CD4-positive, alpha-beta T cell treated with Interferon gamma for 1 hour (primary cell): ENCODE measurements at places on chromosomes 7 and 10.

- DNase-seq = no peak
Observed at GRCh38 chr7:94067047-94067446, 62.9 kb upstream of the BET1 start.

DNA sequence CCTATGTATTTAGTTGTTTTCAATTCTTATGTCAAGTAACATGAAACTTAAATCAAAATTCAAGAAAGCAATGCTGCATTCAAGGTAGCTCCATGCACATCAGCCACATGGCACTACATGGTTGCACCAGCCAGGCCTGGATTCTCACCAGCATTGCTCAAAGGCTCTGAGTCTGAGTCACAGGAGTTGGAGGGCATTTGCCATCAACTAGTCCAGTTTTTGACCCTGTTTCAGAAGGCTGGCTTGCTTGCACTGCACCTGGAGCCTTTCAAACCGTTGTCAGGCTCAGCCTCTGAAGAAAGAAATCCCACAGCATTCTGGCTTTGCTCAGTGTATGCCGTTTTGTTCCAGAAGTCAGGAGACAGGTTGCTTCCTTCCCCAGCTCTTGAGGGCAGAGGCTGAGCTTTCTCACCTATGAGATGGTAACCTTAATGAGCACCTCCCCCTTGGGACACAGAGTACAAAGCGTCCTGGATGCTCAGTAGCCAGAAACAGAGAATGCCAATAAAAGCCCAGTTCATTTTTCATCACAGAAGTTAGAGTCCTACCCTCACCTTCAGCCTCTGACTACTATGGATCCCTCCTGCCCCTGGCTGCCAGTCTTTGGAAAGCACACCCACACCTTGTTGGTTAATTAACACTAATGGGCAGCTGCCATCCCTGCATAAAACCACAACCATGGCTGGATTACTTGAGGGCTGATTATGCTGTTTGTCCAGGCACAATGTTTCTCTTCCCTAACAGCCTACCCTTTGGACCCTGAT lies 288.4 kb upstream of the LRRTM3 start:
- DNase-seq = no peak

DNA sequence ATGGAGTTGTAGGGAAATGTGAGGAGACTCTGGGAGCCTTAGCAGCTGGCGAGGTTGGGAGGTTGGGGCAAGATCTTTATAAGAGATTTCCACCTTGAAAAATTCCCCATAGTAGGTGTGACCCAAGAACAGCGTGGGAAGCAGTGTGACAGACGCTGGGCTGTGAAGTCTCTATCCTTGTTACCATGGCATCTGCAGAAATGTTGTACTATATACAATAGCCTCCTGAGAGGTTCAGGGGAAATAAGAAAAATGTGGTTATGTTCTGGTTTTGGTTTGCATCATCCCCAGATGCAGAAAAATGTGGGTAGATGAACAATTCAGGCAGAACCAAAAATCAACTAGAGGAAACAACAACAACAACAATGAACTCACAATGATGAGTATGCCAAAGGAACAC lies 498.6 kb downstream of the SH2D4B start:
- no peak for DNase-seq

DNA sequence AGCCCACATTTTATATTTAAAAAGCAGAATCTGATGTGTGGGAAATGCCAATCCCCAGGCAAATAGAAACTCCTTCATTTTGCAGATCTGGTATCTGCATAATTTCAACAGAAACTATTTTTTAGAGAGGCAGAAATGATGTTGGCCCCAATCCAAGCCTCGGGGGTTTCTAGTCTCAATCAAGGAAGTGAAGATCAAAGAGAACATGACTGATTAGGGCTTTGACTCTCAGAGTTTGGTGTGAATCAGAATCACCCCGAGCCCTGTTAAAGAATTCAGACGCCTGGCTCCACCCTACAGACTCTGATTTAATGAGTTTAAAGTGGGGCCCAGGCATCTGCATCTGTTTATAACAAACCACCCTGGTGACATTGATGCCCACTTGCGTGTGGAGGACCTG lies 36.7 kb upstream of the UBE2H start:
- DNase-seq = no peak

- peak; percentile 31 for DNase-seq
Observed at GRCh38 chr7:139620676-139621344, 97.3 kb downstream of the CLEC2L start.

DNA sequence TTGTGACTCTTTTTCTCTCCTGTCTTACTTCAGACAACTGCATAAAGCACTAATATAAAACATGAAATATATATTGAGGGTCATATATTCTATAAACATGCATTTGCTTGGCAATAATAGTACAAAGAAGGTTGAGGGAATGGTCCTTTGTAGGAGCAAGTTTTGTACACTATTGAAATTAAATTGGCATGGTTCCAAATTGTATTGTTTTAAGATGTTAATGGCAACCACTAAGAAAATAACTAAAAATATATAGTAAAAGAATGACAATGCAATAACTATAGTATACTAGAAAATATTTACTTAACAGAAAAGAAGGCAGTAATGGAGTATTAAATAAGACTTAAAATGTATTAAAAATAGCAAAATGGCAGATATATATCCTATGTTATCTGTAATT lies 33.7 kb upstream of the KAT6B start:
- no peak for DNase-seq

DNA sequence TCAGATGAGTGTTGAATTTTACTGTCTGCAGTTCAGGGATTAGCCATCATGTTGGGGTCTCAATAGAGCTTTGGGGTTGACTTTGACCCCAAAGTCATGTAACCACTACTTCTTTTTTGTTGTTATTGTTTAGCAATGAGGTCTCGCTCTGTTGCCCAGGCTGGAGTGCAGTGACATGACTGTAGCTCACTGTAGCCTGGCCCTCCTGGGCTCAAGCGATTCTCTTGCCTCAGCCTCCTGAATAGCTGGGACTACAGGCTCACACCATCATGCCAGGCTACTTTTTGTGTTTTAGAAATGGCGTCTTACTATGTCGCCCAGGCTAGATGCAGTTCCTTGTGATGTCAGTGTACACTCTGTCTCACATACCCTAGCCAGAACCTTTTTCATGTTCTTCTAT lies 598.4 kb downstream of the LRMDA start:
- no peak for DNase-seq

- DNase-seq = no peak
Observed at GRCh38 chr7:91710881-91711280, 169.6 kb downstream of the MTERF1 start.

DNA sequence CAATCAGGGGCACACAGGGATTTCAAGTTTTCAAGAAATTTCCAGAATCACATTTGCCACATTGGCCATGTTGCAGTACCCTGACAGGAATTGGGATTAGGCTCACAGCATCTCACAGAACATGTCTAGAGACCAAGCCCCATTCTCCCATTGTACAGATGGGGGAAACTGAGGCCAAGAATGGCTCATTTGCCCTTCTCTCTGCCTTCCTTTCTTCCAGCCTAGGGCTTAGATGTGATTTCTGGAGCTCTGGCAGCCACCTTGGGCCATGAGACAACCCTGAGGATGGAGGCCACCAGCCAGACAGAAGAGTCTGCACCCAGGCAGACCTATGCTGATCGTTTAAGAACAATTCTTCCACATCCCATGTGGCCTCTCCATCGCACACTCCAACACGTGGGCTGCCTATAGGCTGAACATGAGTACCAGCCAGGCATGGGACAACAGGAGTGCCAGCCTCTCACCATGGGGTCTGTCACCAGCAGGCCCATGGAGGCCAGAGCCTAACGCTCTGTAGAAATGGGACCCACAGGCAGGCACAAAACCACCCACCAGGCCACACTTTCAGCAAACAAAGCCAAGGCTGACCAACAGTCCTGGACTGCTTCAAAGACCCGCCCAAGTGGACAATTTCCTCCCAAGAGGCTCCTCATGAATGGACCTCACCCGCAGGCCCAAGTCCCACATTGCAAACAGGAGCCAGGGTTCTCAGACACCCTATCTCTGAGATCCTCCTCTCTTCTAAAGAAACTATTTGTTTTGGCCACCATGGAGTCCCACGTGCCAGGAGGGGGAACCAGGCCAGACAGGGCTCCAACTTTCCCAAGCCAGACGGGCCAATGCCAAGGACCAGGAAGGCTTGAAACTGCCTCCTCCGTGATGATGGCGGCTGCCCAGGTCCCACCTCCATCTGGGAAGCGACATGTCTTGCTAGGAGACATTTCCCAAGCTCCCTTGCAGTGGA lies 20.7 kb downstream of the PDGFA start:
- no peak for DNase-seq

DNA sequence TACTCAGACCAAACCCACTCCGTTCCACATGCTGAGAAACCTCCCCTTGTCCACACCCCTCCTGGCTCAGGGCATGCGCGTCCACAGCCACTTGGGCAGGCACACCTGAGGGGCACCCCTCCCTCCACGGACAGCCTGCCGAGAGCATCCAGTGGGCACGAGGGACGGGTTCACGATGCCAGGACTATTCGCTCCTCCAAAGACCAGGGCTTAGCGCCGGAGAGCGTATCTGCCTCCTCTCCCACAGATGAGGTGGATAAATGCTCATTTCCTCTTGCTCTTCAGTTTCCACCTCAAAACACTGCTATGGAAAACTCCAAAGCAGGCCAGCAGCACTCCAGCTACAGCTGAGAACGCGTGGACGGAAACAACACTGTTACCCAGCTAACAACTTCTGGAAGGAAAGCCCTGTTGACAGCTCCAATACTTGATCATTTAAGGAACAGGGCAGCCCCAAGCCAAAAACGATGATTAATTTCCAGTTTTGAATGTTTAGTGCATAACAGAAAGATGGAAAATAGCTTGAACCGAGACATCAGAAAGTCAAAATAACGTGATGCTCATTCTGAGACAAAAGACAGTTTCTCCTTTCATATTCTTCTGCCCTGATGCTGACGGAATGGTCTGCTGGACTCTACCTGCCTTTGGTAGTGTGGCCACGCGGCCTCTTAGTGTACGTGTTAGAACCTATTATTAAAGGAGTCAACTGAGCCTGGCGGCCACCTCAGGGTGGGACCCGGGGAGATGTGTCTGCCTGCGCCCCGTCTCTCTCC lies 204.7 kb downstream of the DNAJB6 start:
- no peak for DNase-seq

DNA sequence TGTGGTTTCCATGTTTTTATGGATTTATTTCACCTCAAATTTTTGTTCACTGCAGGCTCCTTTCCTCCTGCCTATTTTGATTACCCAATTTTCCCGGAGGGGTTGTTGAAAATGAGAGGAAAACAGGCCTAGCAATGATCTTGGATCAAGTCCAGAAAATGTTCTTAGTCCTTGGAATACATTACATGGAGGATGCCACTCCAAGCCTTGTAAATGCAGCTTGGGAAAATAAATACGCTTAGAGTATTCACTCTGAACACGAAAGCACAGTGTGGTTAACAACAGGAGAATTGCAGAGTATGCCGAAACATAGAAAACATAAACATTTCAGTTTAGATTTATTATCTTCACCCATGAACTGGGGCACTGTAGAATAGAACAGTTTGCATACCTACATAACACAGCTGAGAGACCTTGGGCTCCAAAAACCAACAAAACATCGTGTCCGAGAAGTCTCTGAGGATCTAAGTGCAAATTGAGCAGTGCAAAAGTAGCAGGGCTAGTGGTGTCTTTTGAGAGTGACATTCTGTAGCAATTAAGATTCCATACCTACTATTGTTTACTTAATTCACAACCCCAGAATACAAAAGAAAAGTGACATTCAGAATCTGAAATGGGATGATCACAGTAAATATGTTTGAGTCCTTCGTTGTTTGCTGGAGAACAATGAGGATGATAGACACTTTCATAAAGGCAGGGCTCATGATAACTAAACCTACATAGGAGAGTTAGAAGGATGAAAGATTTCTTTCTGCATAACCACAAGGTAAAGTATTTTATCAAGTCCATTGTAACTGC lies 7.6 kb upstream of the CD36 start:
- DNase-seq = no peak

DNA sequence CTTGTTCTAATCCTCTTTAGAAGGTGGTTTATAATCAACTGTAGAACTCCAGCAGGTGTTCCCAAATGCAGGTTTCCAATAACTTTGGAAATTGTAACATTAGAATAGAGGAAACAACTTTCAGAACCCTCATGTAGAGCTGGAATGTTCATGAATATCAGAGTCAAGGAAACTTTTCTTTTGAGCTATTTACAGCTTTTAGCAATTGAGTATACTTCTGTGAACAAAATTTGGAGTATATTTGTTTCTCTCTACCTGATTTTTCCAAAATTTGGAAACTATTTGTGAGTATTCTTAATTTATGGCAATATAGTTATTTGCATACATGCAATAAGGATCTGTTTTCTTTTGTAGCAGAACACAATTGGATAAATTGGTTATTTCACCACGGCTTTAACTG lies 2.8 kb upstream of the CFAP43 start:
- DNase-seq = no peak

DNA sequence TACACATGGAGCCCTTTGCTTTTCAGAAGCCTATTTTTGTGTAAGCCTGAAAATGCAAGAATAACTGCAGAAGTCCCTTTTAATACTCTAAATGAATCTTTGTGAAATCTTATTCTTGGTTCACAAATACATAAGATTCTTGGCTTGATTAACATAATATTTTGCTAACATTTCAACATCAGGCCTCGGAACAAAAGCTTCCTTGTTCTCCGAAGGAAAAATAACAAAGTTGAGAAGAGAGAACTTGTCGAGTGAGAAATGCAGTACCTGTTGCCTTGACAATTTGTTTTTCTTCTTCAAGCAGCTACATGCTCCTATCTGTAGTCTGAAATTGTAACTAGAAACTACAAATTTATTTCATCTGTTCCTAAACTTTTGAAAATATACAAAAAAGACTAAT lies 8.5 kb downstream of the NT5C2 start:
- no peak for DNase-seq

DNA sequence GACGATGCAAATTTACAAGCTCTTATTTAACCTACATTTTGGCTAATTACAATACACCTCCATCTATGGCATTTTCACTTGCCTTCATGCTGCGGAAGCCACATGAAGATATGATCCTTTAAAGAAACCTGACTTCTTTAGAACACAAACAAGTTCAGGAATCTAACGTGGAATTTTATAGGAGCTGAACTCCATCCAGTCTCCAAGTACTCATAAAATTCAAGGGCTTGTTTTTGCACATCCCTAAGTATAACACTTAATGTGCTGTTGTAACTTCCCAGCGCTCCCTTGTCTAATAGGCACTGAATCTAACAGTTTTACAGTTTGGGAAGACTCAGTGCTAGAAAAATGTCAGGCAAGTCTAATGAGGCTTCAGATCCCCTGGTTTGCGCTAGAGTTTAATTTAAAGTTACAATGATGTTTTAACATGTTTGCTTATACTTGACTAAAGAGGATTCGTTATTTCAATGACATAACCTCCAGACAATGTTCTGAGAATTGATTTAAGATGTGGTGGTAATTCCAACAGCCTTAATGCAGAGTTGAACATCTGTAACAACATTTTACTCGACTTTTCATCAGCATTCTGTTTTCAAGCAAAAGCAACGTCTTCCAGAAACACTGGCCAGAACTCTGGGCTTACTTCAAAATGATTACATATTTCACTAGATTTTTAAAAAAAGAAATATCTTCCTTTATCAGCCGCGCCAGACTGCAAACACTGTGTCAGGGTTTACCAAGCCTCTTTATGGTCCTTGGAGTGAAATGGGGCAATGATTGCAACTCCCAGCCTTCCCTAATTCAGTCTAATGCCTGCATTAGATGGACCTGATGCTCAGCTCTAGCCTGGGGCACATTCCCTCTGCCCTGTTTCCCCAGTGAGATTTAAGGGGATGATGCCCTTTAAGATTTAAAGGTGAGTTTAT lies 664.3 kb downstream of the KCNMA1 start:
- no peak for DNase-seq

GRCh38 chr7:85356916-85357315 lies 170.1 kb upstream of the SEMA3D start:
- no peak for DNase-seq

GRCh38 chr10:127194111-127194510 lies 2.3 kb downstream of the INSYN2A start:
- DNase-seq = no peak

GRCh38 chr10:86198271-86198670 lies 168.3 kb downstream of the GRID1 start:
- no peak for DNase-seq
